ENCODE measurements at places on chromosomes 3 and 15. TPM values are rescaled to one million over a fixed set of nuclear protein-coding genes. Genes with fewer than 3 reads are reported as not detected.

GRCh38 chr15:84702961-84703482 lies 12.9 kb downstream of the SEC11A start:
- no peak for DNase-seq

DNA sequence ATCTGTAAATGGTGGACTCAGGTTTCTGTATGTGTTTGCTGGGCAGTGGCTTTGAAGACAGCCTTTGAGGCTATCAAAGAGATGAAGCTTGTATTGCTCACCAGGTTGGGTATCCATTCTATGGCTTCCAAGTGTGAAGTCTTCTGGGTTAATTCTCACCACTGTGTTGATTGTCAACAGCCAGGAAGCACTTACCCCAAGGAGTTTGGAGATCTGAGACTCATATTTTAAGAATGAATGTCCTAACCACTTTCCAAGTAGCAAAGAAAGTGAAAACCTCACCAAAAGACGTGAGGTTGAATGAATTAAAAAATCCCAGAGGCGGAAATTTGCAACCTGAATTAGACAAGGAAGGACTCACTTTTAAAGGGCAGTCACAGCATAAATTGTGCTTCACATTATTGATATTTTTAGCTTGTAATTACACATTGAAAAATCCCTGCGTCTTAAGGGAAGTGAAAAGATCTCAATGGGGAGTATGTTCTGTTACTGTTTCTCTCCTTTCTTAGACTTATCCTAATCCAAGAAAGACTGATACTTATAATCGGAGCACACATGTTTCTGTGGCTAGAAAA lies 304.0 kb upstream of the TPRG1 start:
- DNase-seq, result no peak

GRCh38 chr15:39183164-39183881 lies 397.6 kb upstream of the THBS1 start:
- DNase-seq, result no peak

ARHGAP31 gene
- 21.3 TPM for total RNA-seq

SLC38A3 gene
- total RNA-seq, result 3.7 TPM

All from ovary (tissue), 10 donors.